ENCODE measurements at places on chromosomes 12 and 14. TPM values are rescaled to one million over a fixed set of nuclear protein-coding genes. Genes with fewer than 3 reads are reported as not detected.
A peak's percentile ranks its signal among the peaks of the same experiment; 100 is the strongest.

DNA sequence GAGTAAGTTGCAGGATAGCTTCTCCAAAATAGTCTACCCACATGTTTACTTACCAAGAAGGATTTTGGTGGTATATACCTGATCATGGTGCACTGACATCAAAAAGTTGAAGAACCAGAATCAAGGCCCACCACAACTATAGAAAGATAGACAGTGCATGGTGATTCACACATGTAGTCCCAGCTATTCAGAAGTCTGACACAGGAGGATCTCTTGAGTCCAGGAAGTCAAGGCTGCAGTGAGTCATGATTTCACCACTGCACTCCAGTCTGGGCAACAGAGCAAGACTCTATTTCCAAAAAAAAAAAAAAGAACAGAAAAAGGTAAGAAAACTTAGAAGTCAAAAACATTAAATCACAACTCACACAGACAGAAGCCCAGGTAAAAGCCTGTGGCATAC, 422.2 kb upstream of the FOXG1 start:
- H3K27me3 ChIP-seq: no peaks in the 10 kb centered on the region
- H3K27ac ChIP-seq: no peak overlapping the region
- H3K4me1 ChIP-seq: no peaks in the 10 kb centered on the region
- H3K36me3 ChIP-seq: no peaks in the 10 kb centered on the region
- no peak for DNase-seq
- H3K4me3 ChIP-seq: no peak overlapping the region

GRCh38 chr14:68790644-68791077, 2.2 kb downstream of the ZFP36L1 start:
- no peaks in the 10 kb centered on the region for H3K27me3 ChIP-seq
- peaks cover 6% of the 10 kb centered on the region for H3K4me1 ChIP-seq

- peaks cover 5% of the 10 kb centered on the region for H3K36me3 ChIP-seq
- no peak overlapping the region for H3K27ac ChIP-seq
- no peak for DNase-seq
- no peak overlapping the region for H3K4me3 ChIP-seq
- H3K27me3 ChIP-seq: no peaks in the 10 kb centered on the region
Observed at GRCh38 chr14:77120771-77121743, 20.5 kb downstream of the ZDHHC22 start.

GRCh38 chr12:59651229-59651920, 55.5 kb downstream of the SLC16A7 start:
- H3K4me1 ChIP-seq: no peaks in the 10 kb centered on the region
- DNase-seq: no peak
- no peak overlapping the region for H3K27ac ChIP-seq
- H3K4me3 ChIP-seq: no peak overlapping the region
- no peaks in the 10 kb centered on the region for H3K36me3 ChIP-seq

- H3K4me3 ChIP-seq: no peak overlapping the region
- H3K27me3 ChIP-seq: no peaks in the 10 kb centered on the region
- peaks cover 14% of the 10 kb centered on the region for H3K4me1 ChIP-seq
- H3K36me3 ChIP-seq: no peaks in the 10 kb centered on the region
- DNase-seq: no peak
Observed at GRCh38 chr14:35339761-35340406, 47.7 kb downstream of the PSMA6 start.

DNA sequence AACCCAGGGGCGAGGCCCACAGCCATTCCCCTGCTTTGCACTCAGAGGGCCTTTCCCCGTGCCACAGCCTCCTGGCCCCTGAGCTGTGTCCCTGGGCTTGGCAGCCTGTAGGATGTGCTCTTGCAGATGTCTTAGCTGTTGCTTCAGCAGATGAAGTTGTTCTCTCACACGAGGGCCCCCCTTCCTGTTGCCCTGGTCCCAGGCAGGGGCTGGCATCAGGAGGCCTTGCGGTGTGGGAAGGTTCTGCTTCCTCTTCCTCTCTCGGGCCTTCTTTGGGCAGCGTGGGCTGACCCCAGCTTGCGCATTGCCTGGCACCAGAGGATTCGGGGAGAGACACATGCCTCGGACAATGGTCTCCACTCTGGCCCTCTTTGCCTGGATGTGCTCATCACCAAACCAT, 12.7 kb downstream of the PROX2 start:
- no peaks in the 10 kb centered on the region for H3K27me3 ChIP-seq
- DNase-seq: no peak

DNA sequence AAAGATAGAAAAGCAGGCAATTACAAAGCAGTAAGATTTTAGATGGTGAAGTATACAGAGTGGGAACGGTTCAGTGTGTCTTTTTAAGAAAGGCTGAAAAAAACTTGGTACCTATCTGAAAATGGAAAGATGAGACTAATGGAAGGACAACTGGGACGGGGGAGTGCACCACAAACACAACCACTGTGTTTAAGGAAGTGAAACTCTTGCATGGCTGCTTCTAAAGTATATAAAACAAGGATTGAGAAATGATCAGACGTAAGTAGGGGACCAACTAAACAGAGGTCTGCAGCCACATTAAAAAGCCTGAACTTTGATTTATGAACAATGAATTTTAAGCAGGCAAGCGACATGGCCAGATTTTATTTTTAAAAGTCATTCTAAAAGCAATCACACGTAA, 328.6 kb downstream of the MDGA2 start:
- no peak overlapping the region for H3K4me3 ChIP-seq
- no peak for DNase-seq
- H3K27me3 ChIP-seq: no peaks in the 10 kb centered on the region
- H3K27ac ChIP-seq: no peak overlapping the region

DNA sequence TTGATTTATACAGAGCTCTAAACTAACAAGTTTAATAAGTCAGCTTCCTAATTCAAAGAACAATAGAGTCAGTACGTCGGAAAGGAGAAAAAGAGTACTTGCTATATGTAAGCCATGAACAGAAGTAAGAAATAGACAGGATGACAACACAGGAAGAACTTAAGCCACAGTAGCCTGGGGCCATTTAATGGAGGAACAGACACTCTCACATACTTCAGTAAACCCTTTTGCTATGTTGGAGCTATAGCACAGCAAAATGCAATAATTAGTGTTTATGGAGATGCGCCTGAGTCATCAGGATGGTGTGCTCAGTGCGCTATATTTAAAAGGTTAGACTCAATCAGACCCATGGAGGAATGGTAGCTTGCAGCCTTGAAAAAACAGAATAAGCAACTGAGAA, 61.0 kb downstream of the SRGAP1 start:
- no peaks in the 10 kb centered on the region for H3K27me3 ChIP-seq
- no peak for DNase-seq
- no peak overlapping the region for H3K27ac ChIP-seq
- H3K36me3 ChIP-seq: no peaks in the 10 kb centered on the region

DNA sequence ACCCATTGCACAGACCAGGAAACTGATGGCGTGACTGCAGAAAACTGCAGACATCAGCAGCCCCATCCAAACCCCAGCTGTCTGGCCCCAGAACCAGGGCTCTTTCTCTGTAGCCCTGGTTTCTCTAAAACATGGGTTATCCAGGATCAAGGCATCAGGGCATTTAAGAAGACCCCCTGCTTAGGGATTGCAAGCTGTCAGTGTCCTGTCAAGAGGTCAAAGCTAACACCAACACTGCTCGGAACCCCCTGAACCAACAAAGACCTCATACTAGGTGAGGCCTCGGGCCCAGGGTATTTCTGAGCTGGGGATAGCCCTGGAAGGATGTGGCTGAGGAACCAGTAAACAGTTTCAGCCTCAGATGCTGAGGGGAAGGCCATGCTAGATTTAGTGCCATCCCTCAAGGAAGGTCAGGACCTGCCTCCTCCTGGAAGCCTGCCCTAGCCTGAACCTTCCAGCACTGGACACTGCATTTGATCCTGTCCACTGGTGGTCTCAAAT, 39.2 kb downstream of the BCL11B start:
- H3K27ac ChIP-seq: no peak overlapping the region
- H3K27me3 ChIP-seq: peaks cover 40% of the 10 kb centered on the region
- H3K36me3 ChIP-seq: no peaks in the 10 kb centered on the region
- DNase-seq: no peak

DNA sequence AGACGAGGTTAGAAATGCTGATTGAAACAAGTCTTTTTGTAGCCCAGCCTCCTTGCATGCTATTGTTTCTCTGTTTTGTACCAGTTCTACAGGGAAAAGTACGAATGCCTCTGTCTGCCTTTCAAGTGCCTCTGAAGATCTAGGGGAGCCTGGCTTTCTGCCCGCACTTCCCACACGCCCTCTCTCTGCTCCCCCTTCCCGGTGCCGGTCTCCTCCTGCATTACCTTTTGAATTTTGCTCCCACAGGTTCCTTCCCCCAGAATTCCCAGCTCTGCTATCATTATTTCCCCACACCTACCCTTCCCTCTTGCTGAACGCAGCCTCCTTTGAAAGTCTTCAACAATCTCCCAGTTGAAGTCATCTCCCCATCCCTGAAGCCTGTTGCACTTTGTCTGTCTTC, 689.7 kb downstream of the BCL11B start:
- H3K4me3 ChIP-seq: no peak overlapping the region
- no peaks in the 10 kb centered on the region for H3K4me1 ChIP-seq
- no peak overlapping the region for H3K27ac ChIP-seq

GRCh38 chr12:53048033-53048779, 1.7 kb upstream of the TNS2 start:
- peak; percentile 76 for DNase-seq
- no peaks in the 10 kb centered on the region for H3K27me3 ChIP-seq
- H3K4me1 ChIP-seq: peaks cover 34% of the 10 kb centered on the region
- H3K27ac ChIP-seq: peak overlapping the region; percentile 95

- H3K27me3 ChIP-seq: no peaks in the 10 kb centered on the region
- peak overlapping the region; percentile 61 for H3K4me3 ChIP-seq
- peaks cover 32% of the 10 kb centered on the region for H3K36me3 ChIP-seq
- H3K27ac ChIP-seq: peak overlapping the region; percentile 53
- no peak for DNase-seq
Observed at GRCh38 chr14:24443053-24443665, 583 bp upstream of the SDR39U1 start.

DNA sequence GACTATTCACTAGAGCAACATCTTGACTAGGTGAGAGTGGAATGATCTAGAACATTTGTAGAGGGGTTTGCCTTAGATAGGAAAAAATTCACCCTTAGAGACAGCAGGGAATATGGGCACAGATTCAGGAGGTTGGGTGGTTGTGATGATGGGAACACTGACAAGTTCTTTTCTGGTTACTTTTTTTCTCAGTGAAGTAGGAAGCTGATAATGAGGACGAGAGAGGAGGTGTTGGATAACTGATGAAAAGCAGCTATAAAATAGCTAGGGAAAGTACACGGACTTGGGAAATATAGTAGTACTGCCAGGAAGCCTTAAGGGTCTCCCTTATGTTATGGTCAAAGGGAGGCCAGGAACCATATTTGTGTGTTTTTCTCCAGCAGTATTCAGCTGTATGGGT, 250.5 kb downstream of the SSPN start:
- no peaks in the 10 kb centered on the region for H3K27me3 ChIP-seq
- no peak overlapping the region for H3K27ac ChIP-seq
- H3K4me1 ChIP-seq: no peaks in the 10 kb centered on the region
- no peak overlapping the region for H3K4me3 ChIP-seq
- no peak for DNase-seq

DNA sequence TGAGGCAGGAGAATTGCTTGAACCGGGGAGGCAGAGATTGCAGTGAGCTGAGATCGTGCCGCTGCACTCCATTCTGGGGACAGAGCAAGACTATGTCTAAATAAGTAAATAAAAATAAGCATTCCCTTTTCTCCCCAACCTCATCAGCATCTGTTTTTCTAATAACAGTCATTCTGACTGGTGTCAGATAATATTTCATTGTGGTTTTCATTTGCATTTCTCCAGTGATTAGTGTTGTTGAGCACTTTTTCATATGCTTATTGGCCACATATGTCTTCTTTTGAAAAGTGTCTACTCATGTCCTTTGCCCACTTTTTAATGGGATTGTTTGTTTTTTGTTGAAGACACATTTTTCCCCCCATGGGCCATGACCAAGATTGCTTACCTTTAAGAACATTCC, 243.2 kb downstream of the ADAMTS20 start:
- no peaks in the 10 kb centered on the region for H3K4me1 ChIP-seq
- H3K36me3 ChIP-seq: no peaks in the 10 kb centered on the region
- DNase-seq: no peak
- H3K27me3 ChIP-seq: no peaks in the 10 kb centered on the region

DNA sequence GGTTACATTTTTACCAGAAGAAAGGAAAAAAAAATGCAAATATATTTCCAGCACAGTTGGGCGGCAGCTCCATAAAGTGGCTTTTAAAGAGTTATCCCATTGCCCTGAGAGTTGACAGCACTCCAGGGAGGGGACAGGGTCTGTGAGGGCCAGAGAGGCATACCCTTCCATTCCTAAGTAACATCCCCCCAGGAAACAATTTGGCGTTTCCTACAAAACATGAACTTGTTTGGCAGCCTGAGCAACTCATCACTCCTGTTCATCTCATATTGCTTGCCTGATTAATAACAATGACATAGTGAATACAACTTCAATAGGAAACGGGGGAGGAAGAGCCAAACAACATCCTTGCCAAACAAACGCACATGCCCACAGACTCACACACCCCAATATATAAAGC, 23.3 kb downstream of the TC2N start:
- peaks cover 22% of the 10 kb centered on the region for H3K27me3 ChIP-seq
- H3K4me3 ChIP-seq: no peak overlapping the region
- H3K36me3 ChIP-seq: no peaks in the 10 kb centered on the region
- DNase-seq: no peak

GRCh38 chr12:24226745-24227350, 277.4 kb upstream of the SOX5 start:
- H3K4me1 ChIP-seq: peaks cover 4% of the 10 kb centered on the region
- no peak overlapping the region for H3K4me3 ChIP-seq
- DNase-seq: no peak
- no peaks in the 10 kb centered on the region for H3K36me3 ChIP-seq
- no peaks in the 10 kb centered on the region for H3K27me3 ChIP-seq

DNA sequence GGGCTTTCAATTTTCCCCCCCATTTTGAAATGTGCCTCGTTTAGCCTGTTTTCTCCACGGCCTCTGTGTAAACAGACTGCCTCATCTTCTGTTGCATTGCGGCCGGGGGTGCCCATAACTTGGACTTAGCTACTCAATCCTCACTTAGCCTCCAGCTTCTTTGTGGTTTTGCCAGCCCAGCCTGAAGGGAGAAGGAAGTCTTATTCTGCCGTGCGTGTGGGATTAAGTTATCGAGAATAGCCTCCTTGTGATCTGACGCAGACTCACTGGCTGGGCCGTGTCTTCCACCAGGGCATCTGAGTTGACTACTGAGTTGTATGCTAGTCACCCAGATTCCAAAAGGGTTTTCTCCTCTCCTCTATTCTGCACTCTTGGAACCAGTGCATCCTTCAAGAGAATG, 8.1 kb downstream of the PRKAB1 start:
- H3K27me3 ChIP-seq: no peaks in the 10 kb centered on the region
- H3K4me3 ChIP-seq: no peak overlapping the region
- H3K27ac ChIP-seq: no peak overlapping the region
- H3K4me1 ChIP-seq: no peaks in the 10 kb centered on the region

RNASE7 gene
- not detected for polyA plus RNA-seq

C12orf42 gene
- polyA plus RNA-seq: not detected

TRPV4 gene
- 5.2 TPM for polyA plus RNA-seq

CMKLR1 gene
- polyA plus RNA-seq: 0.31 TPM

GPR84 gene
- polyA plus RNA-seq: not detected

TSPAN19 gene
- 0.05 TPM for polyA plus RNA-seq

Measured in SK-N-SH (cell line).